MCF 10A (cell line): ENCODE measurements at places on chromosomes 13 and 19.

DNA sequence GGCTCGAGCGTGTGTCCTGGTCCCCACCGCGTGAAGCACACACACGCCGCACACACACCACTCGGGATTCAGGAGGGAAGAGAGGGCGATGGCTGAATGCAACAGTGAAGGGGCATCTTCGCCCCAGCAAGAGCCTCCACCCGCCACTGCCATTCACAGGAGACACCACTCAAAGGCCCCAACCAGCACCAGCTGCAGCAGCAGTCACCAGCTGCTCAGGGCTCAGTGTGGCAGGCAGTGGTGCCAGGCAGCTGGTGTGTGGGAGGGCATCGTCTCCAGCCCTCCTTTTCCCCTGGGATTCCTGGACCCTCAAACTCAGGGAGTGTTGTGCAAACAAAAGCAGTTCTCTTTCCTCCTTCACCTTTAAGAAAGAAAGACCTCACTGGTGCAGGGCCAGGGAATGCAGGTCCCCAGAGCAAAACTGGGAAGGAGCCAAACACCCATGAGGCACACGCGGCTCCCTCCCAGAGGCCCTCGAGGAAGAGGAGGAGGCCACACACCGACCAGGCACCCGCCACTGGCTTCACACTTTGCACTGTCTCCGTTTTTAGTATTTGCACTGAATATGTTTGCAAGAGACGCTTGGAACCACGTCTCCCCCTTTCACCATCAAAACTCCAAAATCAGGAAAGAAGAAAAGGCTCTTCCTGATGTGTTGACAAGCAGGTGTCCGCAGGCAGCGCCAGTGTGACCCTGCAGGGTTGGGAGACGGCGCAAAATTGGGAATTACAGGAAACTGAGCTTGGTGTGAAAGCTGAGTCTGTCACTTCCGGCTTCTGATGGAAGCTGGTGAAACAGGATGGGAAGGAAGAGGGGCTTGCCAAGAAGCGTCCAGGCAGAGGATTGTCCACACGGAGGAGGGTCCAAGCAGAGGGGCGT is 26.4 kb upstream of the F7 start:
- no peak for DNase-seq

GRCh38 chr13:113628291-113629270 is 29.4 kb downstream of the ATP4B start:
- no peak for DNase-seq

- no peak for DNase-seq
Measured at GRCh38 chr13:50742968-50743367, 100.5 kb downstream of the DLEU7 start.

DNA sequence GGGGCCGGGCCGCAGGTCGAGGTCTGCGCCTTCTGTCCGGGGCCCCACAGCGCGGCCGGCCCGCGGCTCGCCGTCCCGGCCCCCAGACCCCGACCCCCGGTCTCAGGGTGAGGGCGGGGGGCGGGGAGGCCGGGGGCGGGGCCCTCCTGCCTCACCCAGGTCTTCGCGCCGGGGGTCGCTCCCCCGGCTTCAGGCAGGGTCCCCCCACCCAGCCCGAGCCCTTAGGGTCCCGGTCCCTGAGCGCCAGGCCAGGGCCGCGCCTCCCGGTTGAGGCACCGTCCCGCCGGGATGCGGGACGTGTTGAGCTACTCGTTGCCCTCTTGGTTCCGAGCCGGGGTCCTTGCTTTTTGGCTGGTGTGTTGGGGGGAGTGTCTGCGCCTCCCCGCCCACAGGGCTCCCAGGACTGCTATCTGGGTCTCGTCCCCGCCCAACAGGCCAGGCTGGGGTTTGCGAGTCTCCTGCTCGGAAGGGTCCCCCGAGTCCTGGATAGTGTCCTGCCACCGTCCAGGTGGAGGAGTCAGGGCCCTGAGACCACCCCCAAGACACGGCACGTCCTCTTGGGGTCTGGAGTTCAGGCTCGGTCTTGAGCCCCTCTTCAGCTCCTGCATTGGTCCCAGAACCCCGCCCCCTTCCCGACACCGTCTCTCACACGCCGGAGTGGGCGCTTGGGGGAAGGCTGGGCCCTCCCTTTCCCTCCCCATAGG is 452 bp downstream of the PIAS4 start:
- DNase-seq = peak; percentile 14

GRCh38 chr13:106532111-106532929 is 3.1 kb downstream of the EFNB2 start:
- DNase-seq = peak; percentile 47

- DNase-seq = peak; percentile 42
Measured at GRCh38 chr19:8512115-8512967, 1.6 kb downstream of the ZNF414 start.

- DNase-seq = no peak
Measured at GRCh38 chr19:55618426-55618825, 5.9 kb downstream of the ZNF784 start.
